ENCODE measurements at places on chromosomes 7 and 10.

DNA sequence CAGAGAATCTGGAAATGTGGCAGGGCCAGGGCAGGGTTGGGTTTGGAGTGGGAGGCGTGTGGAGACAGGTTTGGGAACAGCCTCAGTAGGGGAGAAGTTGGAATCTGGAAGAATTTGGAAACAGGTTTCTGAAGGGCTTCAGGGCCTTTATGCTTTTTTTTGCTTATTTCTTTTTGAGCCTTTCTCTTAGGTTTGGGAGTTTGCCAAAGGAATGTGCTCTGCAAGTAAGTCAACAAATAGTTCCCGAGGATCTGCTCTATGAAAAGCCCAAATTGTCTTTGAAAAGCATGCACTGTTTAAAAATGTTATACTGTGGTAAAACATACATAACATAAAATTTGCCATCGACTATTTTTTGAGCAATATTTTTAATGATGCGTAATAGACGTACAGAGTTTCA is 86.7 kb upstream of the ADRB1 start:
- DNase-seq = no peak

DNA sequence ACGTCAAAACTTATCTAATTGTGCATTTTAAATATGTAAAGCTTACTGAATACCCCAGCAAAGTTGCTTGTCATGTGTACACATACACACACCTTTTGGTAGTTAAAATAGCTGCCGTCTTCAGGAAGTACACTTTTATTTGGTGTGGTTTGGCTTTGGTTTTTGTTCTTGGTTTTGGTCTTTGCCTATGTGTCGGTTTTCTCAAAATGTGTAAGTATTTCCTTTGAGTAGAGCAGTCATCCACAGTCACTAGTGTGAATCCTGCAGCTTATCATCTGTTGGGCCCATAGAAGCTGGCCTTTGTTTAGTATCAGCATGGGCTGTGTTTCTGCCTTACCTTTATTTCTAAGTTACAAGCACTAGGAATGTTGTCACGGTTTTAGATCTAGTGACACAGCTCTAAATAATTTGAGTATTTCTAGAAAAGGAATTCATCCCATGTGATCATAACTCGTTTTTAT is 35.3 kb downstream of the NET1 start:
- no peak for DNase-seq

- no peak for DNase-seq
Observed at GRCh38 chr10:2760736-2761135, 306.6 kb upstream of the PFKP start.

GRCh38 chr7:141911391-141911790 is 4.8 kb upstream of the OR9A4 start:
- DNase-seq = no peak

- no peak for DNase-seq
Observed at GRCh38 chr7:118184565-118184940, 589 bp downstream of the LSM8 start.

DNA sequence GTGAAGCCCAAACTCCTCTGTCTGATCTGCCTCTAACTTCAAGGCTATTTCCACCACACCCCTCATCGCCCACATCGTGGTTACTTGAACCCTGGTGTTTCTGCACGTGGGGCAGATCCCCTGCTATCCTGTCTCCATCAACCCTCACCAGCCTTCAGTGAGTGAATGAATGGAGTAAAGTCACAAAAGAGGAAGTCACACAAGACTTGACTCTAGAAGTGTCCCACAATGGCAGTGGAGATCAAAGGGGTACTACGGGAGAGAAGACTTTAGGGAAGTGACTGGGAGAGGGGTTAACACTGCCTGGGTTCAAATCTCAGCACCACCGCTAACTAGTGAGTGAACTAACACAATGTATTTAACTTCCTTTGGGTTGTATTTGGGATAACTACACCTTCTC is 85.9 kb downstream of the COBL start:
- no peak for DNase-seq

DNA sequence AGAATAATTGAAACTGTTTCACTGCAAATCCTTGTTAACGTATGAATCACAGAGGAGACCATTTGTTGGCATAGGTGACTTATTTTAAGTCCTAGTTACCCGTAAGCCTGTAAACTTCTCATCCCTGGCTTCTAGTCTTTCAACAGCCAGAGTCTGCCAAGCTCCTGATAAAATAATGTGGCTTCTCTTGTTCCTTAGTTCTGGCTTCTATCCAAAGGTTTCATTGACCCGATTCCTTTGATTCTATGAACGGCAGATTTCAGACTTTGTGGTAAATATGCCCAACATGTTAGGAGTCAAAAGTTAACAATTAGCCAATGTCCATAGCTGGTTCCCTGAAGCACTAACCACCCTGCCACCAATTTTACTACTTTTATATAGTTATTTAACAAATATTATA is 23.3 kb downstream of the DNAH11 start:
- DNase-seq = no peak

DNA sequence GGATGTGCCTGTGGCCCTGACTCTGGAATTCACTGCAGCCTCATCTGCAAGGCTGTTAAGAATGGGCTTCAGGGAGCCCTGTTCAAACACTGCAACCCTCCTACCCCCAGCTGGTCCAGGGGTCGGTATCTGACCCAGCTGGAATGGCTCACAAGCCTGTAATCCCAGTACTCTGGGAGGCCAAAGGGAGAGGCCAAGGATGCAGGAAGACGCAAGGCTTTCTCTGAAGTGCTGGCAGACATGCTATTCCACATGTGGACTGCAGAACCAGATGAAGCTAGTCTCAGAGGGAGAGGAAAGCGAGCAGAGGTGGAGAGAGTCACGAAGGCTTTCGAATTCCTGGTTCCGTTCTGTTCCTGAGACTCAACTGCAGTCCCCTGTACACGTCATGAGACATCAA is 45.0 kb downstream of the ESYT2 start:
- no peak for DNase-seq

GRCh38 chr7:87960239-87960638 is 26.2 kb downstream of the ADAM22 start:
- DNase-seq = no peak

DNA sequence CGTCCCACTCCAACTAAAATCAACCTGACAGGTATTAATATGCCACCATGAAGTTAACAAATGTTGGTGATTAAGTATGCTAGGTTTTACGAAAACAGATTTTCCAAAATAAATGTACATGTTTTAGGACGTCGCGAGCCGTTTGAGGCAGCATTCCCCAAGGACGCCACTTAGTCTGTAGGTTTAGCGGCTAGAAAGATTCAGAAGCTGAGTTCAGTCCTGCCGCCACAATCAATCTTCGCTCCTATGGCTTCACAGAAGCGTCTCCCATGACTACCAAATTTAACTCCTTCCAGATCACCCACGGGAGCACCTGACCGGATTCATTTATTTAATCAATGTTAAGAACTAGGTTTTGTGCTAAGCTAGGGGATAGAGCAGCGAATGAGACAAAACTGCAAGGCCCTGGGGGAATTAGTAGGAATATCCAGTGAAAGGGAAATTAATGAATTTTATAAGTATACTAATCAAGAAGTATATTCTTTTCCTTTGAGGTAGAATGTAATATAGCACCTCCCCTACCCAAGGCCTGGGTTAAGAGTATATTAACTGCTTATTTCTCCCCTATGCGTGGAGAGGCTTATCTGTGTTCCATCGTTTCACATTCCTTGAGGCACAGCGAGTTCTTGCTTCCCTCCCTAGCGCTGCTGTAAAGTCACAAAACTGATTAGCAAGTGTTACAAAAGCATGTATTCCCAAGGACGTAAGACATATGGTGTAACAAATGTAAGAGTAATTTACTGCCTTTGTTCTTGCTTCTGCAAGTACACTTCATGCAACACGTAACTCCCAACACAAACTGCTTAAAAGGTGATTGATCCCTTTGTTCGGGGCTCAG is 994 bp upstream of the CYP51A1 start:
- no peak for DNase-seq

DNA sequence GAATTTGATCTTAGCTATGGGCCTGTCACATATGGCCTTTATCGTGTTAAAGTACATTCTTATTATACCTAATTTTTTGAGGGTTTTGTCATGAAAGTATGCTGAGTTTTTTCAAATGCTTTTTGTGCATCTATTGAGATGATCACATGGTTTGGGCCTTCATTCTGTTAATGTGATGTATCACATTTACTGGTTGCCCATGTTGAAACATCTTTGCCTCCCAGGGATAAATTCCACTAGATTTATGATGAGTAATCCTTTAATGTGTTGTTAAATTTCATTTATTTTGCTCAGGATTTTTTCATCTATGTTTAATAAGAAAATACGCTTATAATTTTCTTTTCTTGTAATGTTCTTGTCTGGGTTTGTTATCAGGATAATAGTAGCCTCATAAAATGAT is 442.0 kb downstream of the MDFIC start:
- DNase-seq = no peak

DNA sequence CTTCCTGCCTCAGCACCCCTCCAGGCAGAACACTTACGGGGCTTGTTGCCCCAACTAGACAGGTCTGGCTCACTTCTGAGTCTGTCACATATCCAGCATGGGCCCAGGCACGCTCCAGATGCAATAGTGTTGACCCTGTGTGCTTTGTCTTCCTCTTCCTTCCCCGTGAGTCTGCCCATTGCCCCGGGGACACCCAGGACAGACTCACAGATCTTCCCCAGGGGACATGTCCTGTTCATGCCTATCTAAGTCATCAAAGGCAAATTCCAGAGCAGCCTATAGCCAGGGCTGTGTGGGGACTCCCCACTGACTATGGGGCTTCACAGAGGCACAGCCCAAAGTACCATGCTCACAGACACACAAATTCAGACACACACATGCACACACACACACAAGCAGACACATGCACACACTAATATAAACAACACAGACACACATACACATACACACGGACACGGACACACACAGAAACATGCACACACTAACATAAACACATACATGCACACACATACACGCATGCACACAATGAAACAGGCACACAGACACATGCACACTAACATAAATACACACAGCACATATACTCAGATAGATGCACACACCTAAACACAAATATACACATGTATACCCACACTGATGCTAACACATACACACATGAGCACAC is 175.8 kb downstream of the KCNMA1 start:
- DNase-seq = no peak

- no peak for DNase-seq
Observed at GRCh38 chr10:132263866-132264265, 43.9 kb downstream of the STK32C start.

DNA sequence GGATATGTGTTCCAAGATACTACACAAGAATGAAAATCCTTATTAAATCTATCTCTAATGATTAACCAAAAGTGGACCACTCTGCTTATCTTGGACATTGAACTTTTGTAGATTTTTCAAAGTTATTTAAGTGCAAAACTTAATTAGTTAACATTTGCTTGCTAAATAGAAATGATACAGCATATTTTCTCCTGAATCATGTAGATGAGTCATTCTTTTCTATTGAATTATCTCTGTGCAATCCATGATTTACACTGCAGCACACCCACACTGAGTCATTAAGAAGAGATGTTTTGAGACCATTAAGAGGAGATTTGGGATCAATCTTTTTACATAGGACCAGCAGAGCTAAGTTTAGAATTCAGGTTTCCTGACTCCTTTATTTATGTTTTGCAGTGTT is 6.6 kb upstream of the ABCC2 start:
- no peak for DNase-seq

- DNase-seq = no peak
Observed at GRCh38 chr10:127496035-127496434, 53.1 kb upstream of the NPS start.

- no peak for DNase-seq
Observed at GRCh38 chr7:84877943-84878570, 308.8 kb downstream of the SEMA3D start.

GRCh38 chr10:3046981-3047547 is 20.3 kb upstream of the PFKP start:
- DNase-seq = no peak

- DNase-seq = no peak
Observed at GRCh38 chr7:40499718-40500117, 364.9 kb downstream of the SUGCT start.

- DNase-seq = no peak
Observed at GRCh38 chr10:88926566-88927415, 25.8 kb downstream of the ACTA2 start.

DNA sequence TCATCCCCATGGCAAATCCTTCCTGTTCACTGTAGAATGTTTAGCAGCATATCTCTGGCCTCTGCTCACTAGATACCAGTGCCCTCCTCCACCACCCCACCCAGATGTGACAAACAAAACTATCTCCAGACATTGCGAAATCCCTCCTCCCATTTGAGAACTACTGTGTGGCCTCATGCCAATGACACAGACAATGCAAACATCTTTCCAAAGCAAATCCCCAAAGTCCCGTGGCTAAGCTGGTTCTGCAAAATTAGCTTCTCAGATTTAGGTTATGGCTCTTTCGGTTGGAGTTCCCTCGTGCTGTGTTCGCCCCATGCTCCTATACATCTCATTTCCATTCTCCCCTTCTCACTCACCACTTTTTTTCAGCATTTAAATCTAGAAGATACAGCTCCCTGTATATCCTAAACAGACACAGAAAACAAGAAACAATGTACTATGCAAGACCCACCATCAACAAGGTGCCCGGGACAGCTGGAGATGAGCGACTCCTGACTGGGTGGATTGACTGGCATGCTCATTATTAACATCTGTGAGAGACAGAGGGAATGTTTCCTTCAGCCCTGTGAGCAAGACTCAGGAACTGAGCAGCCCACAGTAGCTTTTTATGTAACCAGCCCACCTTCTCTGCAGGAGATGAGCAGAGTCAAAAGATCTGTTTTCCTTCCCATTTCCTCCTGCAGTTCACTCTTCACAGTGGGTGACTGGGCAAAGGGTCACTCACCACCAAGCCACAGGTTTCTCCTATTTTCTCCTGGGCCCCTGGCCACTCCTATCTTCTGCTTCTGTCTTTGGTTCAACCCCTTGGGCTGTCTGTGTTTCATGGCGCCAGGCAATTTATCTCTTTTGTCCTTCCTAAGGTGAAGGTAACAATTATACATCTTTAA is 225.7 kb upstream of the AOAH start:
- DNase-seq = no peak

DNA sequence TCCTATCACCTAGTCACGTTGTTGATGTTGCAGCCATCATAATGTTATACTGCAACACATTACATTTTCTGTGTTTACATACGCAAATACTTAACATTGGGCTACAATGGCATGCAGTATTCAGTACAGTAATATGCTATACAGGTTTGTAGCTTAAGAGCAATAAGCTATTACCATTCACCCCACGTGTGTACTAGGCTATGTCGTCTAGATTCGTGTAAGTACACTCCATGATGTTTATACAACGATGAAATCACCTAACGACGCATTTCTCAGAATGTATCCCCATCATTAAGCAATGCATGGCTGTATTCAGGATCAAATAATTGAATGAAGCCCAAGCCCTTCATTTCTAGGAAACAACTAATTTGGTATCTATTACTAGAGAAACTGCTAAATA is 43.4 kb upstream of the C1GALT1 start:
- DNase-seq = no peak

Measured in stimulated activated CD4-positive, alpha-beta T cell treated with anti-CD3 and anti-CD28 coated beads, TNF-alpha, amount 100 ng/mL, for 4 hours (primary cell).